A172 (cell line): ENCODE measurements at places on chromosomes 13 and 19.

DNA sequence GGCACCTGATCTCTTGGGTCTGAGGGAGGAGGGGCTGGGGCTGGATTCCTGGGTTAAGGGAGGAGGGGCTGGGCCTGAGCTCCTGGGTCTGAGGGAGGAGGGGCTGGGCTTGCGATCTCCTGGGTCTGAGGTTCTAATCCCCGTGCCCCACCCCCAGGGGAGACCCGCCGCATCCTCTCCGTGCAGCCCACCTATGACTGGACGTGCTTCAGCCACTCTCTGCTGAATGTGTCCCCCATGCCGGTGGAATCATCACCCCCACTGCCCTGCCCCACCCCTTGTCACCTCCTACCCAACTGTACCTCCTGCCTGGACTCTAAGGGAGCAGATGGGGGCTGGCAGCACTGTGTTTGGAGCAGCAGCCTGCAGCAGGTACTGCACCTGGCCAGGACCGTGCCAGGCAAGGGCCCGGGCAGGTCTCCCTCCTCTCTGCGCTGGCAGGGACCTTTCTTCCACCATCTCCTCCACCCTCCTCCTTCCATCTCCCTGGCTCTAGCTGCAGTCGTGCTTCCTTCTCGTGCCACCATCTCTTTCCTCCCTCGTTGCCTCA, 27.1 kb downstream of the CNFN start:
- no peak for DNase-seq

GRCh38 chr13:52112591-52112990, 16.3 kb downstream of the NEK5 start:
- no peak for DNase-seq

DNA sequence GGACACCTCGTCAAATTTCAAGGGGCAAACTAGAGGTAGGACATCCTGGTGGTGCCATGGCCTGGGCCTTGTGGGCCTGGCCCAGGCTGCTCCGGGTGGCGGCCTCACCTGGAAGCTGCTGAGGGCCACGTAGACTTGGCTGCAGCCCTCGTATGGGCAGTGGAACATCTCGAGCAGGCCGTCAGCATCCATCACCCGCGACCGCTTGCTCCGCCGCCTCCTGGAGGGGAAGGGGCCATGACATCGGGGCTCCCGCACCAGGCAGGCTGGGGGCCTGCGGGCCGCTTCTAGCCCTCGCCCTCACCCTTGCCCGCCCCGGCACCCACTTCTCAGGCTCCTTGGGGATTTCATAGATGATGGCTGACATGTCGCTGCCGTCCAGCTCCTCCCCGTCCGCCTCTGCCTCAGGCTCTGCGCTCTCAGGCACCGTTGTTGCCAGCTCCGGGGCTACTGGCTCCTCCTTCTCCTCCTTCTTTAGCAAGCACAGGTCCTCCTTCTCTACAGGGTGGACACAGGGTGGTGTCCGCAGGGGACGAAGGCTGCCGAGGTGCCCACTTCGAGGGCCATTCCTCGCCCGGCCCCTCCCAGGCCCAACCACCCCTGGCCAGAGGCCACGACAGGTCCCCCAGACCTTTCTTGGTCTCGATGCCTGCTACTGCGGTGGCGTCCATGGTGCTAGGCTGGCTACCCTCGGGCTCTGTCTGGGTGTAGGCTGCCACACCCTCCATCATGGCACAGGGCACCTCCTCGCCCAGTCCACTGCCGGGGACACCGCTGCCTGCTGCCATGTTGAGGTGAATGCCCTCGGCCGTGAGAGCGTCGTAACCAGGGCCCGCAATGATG, 6.0 kb upstream of the ELAVL3 start:
- no peak for DNase-seq

GRCh38 chr13:101399365-101399764, 16.9 kb downstream of the NALCN start:
- no peak for DNase-seq

- no peak for DNase-seq
Observed at GRCh38 chr19:39416152-39417120, 4.0 kb downstream of the PLEKHG2 start.

DNA sequence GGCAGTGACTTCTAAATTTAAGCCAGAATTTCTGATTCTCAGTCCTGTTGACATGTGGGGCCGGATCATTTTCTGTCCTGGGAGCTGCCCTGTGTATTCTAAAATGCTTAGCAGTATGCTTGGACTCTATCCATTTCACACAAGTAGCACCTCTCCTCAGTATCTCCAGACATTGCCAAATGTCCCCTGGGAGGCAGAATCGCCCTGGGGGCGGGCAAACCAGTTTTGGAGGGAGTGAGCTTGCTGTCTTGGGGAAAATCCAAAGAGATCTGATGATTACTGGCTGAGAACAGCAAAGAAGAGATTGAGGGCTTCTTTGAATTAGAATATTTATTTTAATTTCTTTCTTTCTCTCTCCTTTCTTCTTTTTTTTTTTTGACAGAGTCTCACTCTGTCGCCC, 16.4 kb downstream of the VAV1 start:
- DNase-seq: no peak

DNA sequence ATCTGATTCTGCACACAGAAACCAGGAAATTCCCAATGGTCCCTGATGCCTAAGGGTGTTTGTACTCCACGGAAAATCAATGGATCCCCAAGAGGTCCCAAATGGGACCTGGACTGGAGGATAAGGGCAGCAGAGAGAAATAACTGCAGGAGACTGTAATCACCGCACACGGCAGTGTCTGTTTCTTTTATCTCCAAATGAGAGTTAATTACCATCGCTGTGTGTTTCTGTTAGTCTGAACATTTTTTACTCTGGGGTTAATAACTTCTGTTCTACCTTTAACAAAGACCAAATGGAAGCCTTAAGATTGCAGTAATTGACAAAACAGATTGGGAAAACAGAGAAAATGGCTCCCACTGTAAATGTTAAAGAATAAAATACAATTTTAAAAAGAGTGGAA, 320.9 kb downstream of the DCLK1 start:
- DNase-seq: no peak

- peak; percentile 68 for DNase-seq
Observed at GRCh38 chr13:110127986-110128511, 178.9 kb downstream of the COL4A1 start.

GRCh38 chr19:29953352-29954247, 11.6 kb downstream of the URI1 start:
- DNase-seq: no peak

GRCh38 chr13:57748096-57748495, 116.6 kb downstream of the PCDH17 start:
- DNase-seq: no peak

GRCh38 chr19:55503157-55503501, 14.9 kb downstream of the SSC5D start:
- DNase-seq: no peak
